Occipital lobe (tissue), 3 donors: ENCODE measurements at places on chromosomes 12 and 14. TPM values are rescaled to one million over a fixed set of nuclear protein-coding genes. Genes with fewer than 3 reads are reported as not detected.

Gene ADCY4
- total RNA-seq = 1.4 TPM

Gene LGR5
- not detected for total RNA-seq

DNA sequence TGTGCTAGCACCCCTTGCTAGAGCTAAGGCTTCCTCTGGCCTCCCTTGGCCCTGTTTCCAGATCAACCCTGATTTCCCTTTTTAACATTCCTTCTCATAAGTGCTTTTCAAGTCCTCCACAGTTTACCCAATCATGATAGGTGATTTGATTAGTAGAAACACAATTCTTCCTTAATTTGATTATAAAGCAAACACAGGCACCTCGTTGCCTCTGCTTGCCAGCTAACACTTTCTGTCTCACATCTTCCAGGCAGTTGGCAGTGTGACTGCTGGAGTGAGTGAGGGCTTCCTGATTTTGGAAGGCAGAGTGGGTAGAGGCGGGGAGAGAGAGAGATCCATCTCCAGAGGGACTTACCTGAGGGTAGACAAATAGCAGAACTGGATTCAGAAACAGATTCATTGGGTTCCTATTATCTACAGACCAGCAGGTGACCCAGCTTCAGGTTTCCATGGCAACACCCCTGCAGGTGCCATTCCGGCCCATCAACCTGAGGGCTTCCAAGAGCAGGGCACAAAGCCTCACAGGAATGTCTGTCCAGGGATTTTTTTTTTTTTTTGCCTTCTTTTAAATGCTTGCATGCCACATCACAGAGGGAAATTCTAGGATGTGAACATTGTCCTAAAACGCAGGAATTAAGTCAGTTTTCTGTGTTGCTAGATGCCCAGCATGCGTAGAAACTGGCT is 77.7 kb downstream of the PLXNC1 start:
- DNase-seq = no peak

GRCh38 chr12:5620896-5621295 is 189.0 kb downstream of the NTF3 start:
- no peak for DNase-seq

- DNase-seq = no peak
Observed at GRCh38 chr12:116303066-116303465, 25.6 kb upstream of the MED13L start.

DNA sequence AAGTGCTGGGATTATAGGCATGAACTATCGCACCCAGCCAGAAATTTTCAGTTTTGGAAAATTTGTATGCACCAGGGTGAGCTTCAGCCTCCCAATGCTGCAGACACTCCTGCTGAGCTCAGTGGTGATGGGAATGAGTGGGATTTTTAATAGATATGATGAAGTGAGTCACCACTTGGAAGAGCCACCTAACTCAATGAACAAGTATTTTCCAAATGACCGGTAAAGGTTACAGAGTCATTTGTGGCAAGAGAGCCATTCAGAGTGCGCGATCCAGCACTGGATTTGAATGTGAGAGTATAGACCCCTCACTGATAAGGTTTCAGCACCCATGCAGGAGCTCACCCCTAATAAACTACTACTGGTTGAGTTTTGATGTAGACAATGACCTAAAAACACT is 100.7 kb downstream of the PPP2R5C start:
- no peak for DNase-seq

Gene RASSF9
- total RNA-seq = 0.47 TPM

DNA sequence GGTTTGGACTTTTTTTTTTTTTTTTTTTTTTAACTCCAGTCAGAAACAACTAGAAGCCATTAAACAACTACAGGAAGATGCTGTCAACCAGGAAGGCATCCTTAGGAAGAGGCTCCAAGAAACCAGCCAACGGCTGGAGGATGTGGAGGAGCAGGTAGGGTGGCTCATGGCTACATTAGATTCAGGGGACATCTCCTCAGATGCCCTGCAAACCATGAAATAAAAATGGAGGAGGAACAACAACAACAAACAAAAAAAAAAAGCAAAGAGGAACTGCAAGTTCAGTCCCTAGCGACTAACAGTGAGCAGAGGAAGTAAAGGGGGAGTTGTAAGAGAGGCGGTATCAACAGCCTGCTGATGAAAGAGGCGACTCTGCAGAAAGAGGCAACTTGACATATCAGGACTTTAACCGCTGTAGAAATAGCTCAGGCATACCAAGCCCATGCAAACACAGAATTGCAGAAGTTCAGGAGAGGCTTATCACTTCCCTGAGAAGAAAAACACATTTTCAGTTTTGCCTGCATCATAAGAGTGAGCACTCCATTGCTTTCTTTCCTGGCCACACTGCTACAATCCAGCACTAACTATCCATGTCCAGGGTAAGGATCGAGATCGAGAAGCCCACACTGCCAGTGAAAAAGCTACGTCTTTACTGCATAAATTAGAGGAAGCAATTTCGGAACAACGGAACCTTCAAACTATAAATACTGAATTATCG is 103.5 kb upstream of the BCAT1 start:
- DNase-seq = no peak

Gene BICD1
- 52.1 TPM for total RNA-seq

Gene SUSD6
- total RNA-seq = 6.1 TPM

- DNase-seq = no peak
Observed at GRCh38 chr14:96120392-96120791, 81.2 kb downstream of the C14orf132 start.

DNA sequence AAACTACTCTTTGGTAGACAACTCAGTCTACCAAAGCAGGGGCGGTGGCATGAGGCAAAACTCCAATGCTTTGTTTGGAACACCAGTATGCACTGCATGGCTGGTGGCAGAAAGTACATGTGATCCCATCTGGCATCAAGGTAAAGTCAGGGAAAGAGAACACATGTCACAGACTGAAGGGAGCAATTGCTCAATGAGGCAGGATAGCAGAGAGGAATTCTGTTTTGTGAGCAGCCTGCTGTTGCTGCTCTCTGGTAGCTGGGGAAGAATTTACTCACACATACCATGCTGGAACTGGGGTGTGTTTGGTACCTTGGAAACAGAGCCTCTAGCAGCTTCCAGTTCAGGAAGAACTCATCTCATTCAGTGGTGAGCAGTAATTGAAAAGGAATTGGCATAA is 84.8 kb downstream of the HELB start:
- DNase-seq = no peak

DNA sequence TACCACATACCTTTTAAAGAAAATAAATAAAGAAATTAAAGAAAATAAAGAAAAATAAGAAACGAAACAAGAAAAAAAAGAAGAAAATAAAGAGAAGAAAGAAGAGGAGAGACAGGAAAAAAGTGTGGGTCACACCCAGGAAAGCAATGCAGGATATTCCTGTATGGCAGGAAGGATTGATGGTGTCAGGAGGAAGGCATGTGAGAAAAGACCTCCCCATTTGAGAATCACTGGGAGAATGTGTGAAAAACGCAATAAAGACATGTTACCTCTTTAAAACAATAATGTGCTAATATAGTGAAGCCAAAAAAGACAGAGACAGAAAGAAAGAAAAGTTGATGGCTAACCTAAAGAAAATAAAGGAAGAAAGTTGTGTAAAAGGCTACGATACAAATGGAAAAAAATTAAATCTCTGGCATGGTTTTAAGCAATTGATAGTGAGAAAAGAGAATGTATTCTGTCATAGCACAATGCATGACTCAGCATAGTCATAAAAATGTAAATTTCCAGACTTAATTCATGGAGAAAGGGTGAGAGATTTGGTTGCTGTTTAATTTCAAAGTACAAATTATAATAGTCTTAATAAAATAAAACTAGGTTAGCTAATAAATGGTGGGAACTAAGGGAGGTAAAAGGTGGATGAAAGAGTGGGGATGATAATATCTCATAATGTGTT is 24.3 kb upstream of the FOXG1 start:
- no peak for DNase-seq

Gene SLC17A8
- total RNA-seq = 1.2 TPM

DNA sequence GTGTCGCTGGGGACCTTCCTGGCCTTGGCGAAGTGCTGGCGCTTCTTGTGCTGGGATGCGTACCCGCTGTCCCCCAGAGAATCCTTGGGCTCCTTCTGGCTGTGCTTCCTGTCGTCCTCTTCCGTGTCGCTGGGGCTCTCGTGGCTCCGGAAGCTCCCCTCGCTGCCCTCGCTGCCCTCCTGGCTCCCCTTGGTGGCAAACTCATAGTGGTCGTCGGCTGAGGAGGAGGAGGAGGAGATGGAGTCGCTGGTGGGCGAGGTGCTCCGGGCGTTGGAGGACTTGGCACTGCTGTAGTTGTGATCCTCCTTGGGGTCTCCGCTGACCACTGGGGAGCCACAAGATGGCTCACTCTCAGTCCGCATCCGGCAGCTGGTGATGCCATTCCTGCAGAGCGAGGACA is 254.4 kb downstream of the FOXN3 start:
- no peak for DNase-seq

DNA sequence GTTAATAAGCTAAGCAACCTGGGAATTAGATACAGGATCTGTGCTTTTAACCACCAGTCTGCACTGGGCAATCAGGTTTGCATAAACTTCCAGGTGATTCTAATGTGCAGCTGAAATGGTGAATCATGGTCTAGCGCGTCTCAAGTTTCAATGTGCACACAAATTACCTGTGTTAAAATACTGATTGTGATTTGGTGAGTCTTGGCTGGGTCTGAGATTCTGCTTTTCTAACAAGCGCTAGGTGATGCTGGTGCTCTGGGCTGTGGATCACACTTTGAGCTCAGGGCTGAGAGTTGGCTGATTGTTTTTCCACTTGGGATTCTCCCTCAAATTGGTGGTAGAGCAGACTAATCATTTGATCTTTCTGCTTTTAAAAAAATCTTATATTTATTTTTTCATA is 124.8 kb downstream of the C12orf75 start:
- DNase-seq = no peak

- DNase-seq = no peak
Observed at GRCh38 chr14:102688290-102688689, 89.0 kb upstream of the TRAF3 start.

DNA sequence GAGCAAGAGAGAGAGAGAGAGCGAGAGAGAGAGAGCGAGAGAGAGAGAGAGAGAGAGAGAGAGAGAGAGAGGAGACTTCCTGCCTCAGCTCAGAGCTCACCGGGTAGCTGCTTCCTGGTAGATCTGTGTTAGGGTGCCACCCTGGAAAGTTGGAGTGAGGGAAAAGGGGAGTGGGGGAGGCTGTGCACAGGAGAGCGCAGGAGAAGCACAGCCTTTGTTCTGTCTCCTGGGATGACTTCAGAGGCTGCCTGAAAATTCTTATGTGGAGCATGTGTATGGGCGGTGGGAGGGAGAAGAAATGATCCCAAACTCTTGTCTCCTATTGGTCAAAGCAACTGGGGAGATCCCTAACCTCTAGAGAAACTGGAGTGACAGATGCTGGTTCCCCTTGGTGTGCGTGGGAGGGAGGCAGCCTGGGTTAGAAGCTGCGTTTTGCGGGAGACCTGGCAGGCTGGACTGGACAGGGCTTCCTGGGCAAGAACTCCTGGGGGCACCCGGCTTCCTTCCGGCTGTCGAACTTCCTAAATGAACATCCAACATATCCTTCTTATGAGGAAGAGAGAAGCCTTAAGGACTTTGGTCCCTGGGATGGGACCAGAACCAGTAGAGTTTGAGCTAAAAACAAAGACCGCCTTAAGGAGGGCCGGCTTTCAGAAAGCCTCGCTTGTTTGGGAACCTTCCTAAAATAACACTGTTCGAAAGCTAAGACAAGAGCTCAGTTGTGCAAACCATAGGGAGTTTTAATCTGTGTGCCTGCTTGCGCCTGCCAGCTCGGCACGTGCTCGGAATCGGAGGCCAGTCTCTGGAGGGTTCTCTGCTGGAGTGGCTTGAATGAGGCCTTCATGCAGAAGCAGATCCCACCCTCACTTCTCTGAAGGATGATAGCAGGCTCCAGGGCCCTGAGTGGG is 30.4 kb upstream of the BEGAIN start:
- DNase-seq = peak; percentile 36

DNA sequence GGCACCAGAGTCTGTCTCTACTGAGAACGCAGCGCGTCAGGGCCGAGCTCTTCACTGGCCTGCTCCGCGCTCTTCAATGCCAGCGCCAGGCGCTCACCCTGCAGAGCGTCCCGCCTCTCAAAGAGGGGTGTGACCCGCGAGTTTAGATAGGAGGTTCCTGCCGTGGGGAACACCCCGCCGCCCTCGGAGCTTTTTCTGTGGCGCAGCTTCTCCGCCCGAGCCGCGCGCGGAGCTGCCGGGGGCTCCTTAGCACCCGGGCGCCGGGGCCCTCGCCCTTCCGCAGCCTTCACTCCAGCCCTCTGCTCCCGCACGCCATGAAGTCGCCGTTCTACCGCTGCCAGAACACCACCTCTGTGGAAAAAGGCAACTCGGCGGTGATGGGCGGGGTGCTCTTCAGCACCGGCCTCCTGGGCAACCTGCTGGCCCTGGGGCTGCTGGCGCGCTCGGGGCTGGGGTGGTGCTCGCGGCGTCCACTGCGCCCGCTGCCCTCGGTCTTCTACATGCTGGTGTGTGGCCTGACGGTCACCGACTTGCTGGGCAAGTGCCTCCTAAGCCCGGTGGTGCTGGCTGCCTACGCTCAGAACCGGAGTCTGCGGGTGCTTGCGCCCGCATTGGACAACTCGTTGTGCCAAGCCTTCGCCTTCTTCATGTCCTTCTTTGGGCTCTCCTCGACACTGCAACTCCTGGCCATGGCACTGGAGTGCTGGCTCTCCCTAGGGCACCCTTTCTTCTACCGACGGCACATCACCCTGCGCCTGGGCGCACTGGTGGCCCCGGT is at the start of gene PTGDR:
TSS of gene PTGDR (plus strand) at position 198 of the 778 bp plus-strand sequence. CDS start at position 315, 117 bp downstream.
- no peak for DNase-seq

Gene BEST3
- 0.78 TPM for total RNA-seq

Gene KLHDC1
- total RNA-seq = 15.9 TPM

Gene KRT83
- total RNA-seq = not detected

DNA sequence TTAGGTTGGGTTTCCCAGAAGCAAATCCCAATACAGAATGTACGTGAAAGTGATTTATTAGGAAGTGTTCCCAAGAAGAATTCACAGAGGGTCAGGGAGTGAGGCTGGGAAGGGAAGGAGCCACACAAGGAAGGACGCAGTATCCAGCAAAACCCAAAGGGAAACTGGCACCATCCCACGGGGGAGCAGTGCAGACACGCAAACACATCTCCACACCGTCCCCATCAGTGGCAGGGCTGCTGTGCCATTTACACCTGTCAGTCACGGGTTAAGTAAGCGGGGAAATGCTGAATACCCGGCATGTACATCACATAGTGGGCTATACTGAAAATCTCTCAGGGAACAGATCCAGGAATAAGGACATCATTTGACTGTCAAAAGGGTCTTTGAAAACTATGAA is 93.9 kb downstream of the SLC38A1 start:
- DNase-seq = no peak

Gene EIF2B2
- 20.3 TPM for total RNA-seq

DNA sequence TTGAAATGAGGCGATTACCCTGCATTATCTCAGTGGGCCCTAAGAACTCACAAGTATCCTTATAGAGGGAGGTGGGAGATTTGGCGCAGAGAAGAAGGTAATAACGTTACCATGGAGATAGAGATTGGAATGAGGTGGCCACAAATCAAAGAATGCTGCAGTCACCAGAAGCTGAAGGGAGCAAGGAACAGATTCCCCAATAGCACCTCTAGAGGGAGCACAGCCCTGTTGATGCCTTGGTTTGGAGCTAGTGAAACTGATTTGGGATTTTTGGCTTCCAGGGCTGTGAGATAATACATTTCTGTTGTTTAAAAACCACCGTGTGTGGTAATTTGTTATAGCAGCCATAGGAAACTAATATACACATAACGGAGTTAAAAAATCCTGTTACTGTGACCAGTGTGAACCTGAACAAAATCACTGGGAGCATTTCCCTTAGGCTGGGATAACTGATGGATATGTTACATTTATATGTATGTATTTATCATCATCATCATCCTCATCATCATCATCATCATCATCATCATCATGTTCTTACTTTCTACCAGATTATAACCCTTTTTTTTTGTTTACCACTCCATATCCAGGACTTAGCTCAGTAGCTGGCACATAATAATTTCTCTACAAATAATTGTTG is 100.3 kb downstream of the LIN7A start:
- DNase-seq = no peak
